ENCODE measurements at places on chromosomes 5 and 9.

DNA sequence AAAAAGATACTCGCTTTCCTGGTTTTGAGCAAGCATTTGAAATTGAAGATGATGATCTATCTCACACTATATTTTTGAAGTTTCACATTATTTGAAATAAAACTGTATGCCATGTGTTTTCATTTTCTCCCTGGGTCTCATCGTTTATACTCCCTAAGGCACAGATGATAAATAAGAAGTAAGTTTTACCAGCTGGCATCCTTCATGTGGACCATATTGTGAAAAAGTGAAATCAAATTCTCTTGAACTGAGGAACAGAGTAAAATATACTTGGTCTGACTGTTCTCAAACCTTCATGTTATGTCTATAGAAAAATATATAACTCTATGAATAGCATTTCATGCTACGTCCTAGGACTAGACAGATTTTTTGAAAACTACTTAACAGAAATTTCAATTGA lies 1600.9 kb upstream of the C9orf72 start:
- no peak for DNase-seq

DNA sequence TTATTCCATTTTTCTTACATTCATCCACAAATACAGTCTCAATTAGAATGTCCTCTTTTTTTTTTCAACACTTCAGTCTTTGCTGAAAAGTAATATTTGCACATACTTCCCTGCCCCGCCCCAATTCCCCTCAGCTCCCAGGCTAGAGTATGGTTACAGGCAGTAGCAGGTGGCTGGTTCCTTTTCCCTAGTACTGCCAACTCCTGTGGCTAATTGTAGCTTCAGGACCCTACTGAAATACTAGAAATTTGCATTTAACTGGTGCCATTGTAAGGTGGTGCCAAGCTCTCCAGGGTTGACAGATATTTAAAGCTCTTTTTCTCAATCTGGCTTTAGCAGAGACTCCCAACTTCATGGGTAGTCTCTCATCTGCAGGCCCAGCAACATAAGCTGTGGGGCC lies 80.3 kb downstream of the FAM81B start:
- DNase-seq = no peak

GRCh38 chr5:74640954-74641734 lies 616 bp upstream of the ENC1 start:
- peak; percentile 47 for DNase-seq

- no peak for DNase-seq
These were observed 15.3 kb upstream of the NOL6 start for GRCh38 chr9:33489066-33489465.

DNA sequence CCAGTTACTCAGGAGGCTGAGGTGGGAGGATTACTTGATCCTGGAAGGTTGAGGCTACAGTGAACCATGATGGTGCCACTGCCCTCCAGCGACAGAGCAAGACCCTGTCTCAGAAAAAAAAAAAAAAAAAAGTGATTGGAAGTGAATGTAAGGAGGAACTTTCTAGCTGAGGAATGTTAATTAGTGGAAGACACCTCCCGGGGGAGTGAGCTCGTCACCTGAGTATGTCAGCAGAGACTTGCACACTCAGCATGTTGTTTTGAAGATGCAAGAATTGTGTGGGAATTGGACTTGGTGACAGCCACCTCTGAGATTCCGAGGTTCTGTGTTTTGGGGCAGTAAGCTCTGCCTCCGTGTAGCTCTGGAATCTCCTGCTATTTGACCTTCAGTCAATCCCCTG lies 3.6 kb downstream of the SYNPO start:
- no peak for DNase-seq

- DNase-seq = no peak
These were observed 23.1 kb downstream of the GAS1 start for GRCh38 chr9:86924206-86924605.

GRCh38 chr9:14693251-14693861 lies at the start of gene ZDHHC21:
Gene ZDHHC21 (minus strand): TSS chr9:14693432. CDS start chr9:14674340, 19,092 bp downstream.
- DNase-seq = peak; percentile 74

DNA sequence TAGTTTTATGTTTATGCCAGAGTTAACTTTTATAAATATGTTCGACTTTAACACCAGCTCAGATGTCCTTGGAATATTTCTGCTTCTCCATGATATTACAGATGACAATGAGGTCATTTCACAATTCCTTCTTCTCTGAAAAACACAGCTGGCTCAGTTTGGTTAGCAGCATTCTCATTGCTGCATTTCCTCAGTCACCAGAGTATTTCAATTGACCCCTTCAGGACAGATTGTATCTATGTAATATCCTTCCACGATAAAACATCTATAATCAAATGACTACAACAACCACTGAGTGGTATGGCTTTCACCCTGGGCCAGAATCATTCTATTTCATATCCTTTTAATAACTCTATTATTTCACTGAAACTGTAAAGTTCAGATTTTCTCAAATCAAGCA lies 148.7 kb downstream of the OXCT1 start:
- no peak for DNase-seq

DNA sequence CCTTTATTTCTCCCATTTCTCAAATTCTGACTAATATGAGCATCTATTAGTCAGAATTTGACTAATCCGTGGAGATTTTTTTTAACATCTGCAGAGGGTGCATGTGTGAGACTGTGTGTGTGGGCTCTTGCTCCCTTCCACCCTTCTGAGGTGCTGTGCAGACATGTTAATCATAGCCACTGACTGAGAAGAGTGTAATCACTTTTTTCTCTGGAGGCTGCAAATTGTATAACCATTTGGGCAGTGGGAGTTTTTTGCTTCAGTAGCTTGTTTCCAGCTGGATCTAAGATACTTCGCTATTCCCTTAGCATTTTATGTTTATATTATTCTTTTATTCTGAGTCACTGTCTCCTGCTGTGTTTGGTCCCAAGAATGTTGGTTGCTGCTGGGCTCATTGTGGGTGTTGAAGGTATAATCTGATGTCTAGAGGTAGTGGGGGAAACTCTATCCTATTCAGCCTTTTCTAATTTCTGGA lies 66.2 kb downstream of the ARHGEF28 start:
- DNase-seq = no peak

DNA sequence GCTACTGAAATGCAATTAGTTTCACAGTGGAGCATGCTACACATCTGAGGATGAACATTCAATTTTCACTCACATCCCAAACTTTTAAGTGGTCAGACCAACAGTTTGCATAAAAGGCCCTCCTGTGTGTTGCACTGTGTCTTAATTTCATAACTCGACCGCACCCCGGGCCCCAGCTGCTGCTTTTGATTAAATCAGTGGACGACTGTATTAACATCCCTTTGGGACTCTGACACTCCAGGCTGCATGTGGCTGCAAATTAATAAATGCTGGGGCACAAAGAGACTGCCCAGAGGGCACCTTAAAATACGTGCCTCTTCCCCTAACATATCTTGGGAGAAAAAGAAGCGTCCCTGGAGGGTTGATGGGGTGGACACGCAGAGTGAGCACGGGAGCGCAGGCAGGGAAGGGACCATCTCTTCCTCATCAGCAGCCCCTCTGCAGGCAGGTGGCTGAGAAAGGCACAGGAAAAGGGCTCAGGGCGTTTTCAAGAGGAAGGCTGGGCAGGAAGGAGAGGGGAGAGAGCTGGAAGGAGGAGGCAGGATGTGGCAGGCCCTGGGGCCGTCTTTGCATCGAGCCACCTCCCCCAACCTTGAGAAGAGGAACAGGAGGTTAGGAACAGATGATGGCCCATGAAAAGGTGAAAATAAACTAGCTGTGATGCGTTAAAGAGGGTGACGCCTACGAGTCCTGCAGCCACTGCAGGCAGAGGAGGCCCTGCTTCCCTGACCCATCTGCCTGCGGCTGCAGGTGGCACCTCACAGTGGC lies 18.6 kb downstream of the MED10 start:
- no peak for DNase-seq

- no peak for DNase-seq
These were observed 416.5 kb upstream of the KLF4 start for GRCh38 chr9:107906074-107906473.

GRCh38 chr5:155128786-155129512 lies 115.4 kb downstream of the KIF4B start:
- DNase-seq = no peak

- no peak for DNase-seq
These were observed 872.8 kb upstream of the CDH9 start for GRCh38 chr5:27911216-27911615.

DNA sequence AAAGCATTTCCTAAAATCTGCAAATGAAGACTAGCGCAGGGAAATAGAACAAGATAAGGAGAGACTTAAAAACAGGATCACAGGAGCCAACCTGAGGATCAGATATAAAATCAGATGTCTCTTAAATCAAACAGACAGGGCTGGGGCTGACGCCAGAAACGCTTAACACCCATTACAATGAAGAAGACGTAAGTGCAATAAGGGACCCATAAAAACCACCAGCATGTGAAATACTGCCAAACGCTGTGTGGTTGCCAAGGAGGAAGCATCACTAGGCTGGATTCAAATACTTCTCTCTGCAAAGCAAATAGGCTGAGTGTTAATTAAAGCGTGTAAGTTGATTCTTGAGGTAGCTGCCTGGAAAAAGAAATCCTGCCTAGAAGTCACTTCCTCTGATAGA lies 74.4 kb upstream of the ATP10B start:
- peak; percentile 16 for DNase-seq

GRCh38 chr5:125424402-125425141 lies 678.1 kb upstream of the ZNF608 start:
- DNase-seq = no peak

- DNase-seq = no peak
These were observed 644.2 kb upstream of the CDH9 start for GRCh38 chr5:27682600-27682999.

DNA sequence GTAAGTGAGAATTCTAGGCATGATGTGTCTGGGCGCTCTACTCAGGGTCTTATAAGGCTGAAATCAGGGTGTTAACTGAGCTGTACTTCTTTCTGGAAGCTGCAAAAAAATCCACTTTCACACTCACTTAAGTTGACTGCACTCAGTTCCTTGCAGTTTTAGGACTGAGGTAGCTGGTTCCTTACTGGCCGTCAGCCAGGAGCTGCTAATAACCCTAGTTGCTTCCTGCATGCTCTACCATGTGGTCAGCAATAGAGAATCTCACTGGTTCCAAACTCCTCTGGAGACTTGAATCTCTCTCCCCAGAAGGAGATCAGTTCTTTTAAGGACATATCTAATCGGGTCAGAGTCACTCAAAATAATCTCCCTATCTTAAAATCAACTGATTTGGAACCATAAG lies 911.2 kb downstream of the EFNA5 start:
- DNase-seq = no peak

- DNase-seq = no peak
These were observed 25.1 kb downstream of the SLC44A1 start for GRCh38 chr9:105269593-105269992.

DNA sequence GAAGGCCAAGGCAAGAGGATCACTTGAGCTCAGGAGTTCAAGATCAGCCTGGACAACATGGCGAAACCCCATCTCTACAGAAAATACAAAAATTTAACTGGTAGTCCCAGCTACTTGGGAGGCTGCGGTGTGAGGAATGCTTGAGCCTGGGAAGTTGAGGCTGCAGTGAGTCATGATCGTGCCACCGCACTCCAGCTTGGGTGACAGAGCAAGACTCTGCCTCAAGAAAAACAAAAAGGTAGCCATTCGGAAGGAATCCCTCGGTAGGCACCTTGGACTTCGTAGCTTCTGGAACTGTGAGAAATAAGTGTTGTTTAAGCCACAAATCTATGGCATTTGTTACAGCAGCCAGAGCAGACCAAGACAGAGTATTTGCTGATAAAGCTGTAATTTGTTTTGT lies 174.2 kb downstream of the DCP2 start:
- no peak for DNase-seq

- peak; percentile 30 for DNase-seq
These were observed 209.2 kb upstream of the PAPPA start for GRCh38 chr9:115944166-115944948.

- no peak for DNase-seq
These were observed 157.2 kb upstream of the PHYKPL start for GRCh38 chr5:178389796-178390195.

DNA sequence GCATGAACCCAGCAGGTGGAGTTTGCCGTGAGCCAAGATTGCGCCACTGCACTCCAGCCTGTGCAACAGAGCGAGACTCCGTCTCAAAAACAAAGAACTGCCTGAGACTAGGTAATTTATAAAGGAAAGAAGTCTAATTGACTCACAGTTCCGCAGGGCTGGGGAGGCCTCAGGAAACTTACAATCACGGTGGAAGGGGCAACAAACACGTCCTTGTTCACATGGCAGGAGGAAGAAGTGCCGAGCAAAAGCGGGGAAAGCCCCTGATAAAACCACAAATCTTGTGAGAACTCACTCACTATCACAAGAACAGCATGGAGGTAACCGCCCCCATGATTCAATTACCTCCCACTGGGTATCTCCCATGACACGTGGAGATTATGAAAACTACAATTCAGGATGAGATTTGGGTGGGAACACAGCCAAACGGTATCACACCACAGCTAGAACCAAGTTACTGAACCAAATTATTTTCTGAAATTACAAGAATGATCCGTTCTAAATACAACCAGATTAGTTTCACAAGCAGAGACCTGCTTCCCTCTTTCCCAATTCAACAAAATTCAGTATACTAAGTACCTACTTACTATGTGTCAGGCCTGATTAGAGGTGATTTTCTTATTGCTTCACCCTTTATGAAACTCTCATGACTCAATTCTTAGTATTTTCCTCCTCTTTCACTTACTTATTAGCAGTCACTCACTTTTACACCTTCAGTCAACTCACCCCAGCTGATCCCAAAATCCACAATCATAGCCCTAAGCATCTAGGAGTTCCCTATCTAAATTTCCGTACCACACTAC lies 8.4 kb downstream of the UBTD2 start:
- DNase-seq = no peak

DNA sequence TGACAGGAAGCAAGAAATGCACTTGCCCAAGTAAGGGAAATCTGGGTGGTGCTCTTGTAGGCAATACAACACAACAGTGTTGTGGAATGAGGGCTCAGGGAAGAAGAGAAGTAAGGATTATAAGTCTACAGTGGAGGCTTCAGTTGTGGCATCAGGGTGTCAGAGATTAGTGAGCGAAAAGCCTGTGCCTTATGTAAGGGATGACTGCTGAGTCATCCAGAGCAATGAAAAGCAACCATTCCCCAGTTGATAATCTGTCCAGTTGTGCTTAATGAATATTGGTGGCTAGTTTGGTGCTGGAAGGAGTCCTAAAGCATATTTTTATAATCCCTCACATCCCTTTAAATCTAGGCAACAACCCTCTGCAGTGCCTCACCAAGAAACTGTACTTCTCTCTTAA lies 42.0 kb downstream of the FBXO38 start:
- DNase-seq = no peak

GRCh38 chr5:136026636-136027035 lies 2.2 kb upstream of the TGFBI start:
- no peak for DNase-seq

- DNase-seq = no peak
These were observed 31.0 kb upstream of the DENND1A start for GRCh38 chr9:123960965-123961364.

- DNase-seq = no peak
These were observed 19.4 kb downstream of the PSMB7 start for GRCh38 chr9:124395826-124396225.
